NCI-H1436 treated with DMSO at 0.1 percent for 48 hours (cell line): ENCODE measurements at places on chromosomes 12 and 14.

DNA sequence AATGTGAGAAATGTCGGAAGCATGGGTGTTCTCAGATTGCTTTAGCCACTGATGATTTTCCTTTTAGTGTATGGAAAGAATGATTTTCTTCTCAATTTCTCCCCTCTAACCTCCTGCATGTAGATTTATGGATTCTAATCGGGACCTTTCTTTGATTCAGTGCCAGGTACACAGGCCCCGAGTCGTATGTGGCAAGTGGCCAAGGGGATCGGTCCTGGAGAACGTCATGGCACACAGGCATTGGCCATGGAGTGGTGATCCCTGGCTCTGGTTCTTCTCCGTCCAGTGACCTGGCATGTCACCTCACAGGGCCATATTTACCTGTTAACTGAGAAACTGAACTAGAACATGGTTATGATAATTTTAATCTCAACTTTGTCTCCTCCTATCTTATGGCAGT, 58.1 kb downstream of the ETV6 start:
- no peak for DNase-seq

GRCh38 chr14:77120771-77121743, 20.5 kb downstream of the ZDHHC22 start:
- DNase-seq: no peak

GRCh38 chr14:53458368-53458814, 305.3 kb upstream of the DDHD1 start:
- DNase-seq: no peak

- DNase-seq: no peak
Measured at GRCh38 chr14:61203081-61203753, 77.9 kb downstream of the TMEM30B start.

- DNase-seq: no peak
Measured at GRCh38 chr14:93686268-93686667, 102.0 kb downstream of the PRIMA1 start.

DNA sequence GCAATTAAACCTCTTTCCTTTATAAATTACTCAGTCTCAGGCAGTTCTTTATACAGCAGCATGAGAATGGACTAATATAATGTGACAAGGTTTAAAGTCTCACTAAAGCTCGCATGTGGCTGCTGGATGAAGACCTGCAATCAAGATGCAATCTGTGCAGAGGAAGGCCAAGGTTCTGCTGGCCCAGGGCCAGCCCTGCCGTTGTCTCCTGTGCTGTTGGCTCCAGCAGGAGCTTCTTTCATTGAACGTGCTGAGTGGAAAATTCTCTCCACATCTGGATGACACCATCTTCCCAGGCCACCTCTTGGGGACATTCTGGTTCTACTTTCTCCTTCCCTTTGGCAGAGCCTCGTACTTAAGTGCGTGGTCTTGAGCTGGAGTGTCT, 742.2 kb downstream of the VRK1 start:
- no peak for DNase-seq

DNA sequence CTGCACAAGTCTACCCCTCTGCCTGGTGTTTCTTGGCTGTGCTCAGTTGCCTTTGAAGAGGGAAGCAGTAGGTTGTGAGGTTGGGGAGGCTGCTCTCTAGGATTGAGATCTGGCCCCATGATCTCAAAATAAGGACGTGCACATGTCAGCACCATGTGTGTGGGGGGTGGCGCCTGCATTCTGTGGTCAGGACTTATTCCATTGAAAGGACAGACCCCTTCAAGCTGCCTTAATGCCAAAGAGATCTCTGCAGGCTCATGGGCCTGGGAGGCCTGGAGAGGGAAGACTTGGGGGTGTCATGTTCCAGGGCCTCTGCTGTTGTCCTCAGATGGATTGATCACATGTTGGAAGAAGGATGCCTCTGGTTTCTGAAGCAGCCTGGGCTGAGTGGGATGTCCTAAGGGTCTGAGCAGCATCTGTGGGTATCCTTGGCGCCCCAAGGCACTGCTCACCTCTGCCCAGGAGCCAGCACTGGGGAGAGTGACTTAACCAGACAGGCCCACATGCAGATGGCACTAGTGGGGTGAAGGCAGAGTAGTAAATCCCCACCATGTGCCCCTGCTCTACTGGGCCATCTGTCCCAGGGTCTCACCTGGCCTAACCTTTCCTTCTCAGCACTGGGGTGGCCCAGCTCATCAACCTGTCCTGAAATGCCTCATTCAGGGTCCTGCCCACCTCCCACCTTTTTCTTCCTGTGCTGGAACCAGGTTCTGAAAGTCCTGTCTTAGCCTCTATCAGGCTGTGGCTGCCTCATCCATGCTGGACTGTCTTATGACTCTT, 118.9 kb downstream of the ADGRD1 start:
- DNase-seq: no peak

- no peak for DNase-seq
Measured at GRCh38 chr12:43969882-43970281, 134.0 kb downstream of the TMEM117 start.

GRCh38 chr12:118055144-118055557, 5.8 kb downstream of the WSB2 start:
- DNase-seq: no peak

DNA sequence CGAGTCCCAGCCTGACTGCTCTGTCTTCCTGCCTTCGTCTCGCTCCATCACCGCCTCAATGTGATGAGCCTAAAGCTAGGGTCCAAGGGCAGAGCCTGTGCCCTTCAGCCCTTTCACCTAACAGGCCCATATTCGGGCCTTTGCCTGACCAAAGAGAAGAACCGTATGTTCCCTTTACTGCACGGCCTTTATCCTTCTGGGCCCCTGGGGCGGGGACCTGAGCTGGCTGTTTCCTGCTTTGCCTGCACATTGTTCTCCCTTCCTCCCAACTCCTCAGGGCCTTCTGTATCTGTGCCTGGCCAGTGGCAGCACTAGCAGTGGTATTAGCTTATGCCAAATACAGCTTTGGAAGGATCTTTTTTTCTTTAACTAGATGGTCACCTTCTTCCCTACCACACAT, 8.5 kb upstream of the MYL6B start:
- DNase-seq: no peak

GRCh38 chr14:101460986-101461750, 100.1 kb upstream of the DIO3 start:
- no peak for DNase-seq

GRCh38 chr14:49366416-49366815, 219.8 kb downstream of the RPS29 start:
- no peak for DNase-seq

DNA sequence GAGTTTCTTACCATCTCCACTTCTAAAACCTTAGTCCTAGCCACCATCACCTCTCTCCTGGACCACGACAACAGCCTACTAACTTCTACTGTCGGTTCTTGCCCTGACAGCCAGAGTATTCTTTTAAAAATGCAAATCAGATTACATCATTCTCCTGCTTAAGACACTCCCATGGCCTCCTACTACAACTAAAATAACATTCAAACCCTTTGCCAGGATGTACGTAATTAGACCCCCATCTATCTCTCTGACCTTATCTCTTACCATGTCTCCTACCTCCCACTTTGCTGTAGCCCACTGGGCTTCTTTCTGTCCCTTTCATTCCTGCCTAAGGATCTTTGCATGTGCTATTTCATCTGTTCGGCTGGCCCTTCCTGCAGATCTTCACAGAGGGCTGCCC, 27.6 kb downstream of the TRIM9 start:
- no peak for DNase-seq

- no peak for DNase-seq
Measured at GRCh38 chr12:11624116-11624515, 25.4 kb upstream of the ETV6 start.

GRCh38 chr12:7035463-7035862, 17.2 kb upstream of the LPCAT3 start:
- no peak for DNase-seq

DNA sequence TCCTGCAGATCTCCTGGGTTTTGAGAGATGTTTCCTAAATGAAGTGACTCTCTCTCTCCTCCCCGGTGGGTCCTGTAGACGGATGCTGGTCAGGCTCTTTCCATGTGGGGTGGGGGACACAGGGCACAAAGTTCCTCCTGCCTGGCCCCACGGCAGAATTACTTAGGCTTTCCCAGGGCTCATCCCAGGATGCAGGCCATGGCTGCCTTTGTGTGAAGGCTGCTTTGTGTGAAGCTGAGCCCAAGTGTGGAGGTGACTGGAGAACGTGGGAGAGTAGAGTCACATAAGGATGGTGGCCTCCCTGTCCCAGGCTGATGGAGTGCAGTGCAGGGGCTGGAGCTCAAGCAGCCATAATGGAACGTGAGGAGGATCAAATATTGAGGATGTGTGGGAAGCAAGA, 200.2 kb downstream of the ADGRD1 start:
- DNase-seq: no peak

GRCh38 chr12:131757111-131757510, 46.2 kb downstream of the SFSWAP start:
- DNase-seq: no peak

GRCh38 chr12:92253301-92253700, 107.7 kb upstream of the BTG1 start:
- DNase-seq: no peak

GRCh38 chr14:24726480-24726879, 92.5 kb upstream of the GZMB start:
- no peak for DNase-seq

DNA sequence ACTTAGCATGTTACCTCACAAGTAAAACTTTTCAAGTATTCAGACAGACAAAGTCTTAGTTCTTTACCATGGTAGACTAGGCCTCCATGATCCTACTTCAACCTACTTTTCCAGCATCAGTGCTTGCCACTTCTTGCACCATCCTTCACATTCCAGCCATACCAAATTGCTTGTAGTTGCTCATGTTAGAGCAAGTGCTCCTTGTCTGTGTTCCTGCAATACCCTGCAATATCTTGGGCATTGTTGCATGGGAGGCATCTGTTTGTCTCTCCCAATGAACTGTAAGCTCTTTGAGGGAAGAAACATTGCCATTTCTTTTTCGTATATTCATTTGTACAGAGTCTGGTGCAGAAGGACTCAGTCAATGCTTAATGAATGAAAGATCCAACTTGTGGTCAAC, 78.0 kb downstream of the SRGAP1 start:
- no peak for DNase-seq

GRCh38 chr14:33376510-33376909, 437.8 kb downstream of the NPAS3 start:
- DNase-seq: no peak

DNA sequence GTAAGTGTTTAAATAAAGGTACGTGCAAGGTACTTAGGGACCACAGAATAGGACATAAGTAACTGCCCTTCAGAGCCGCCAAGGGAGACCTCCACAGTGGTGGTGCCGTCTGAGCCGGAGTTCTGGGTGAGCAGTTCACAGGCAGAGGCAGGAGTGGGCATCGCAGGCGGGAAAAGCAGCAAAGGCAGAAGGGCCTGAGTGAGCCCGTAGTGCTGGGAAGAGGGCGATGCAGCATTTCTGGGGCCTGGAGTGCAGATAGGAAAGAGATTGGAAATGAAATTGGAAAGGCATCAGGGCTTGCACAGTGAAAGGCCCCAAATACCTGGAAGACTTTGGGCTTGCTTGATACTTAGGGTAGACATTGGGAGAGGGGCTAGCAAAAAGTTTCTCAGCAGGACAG, 32.9 kb downstream of the EVL start:
- DNase-seq: no peak

- DNase-seq: no peak
Measured at GRCh38 chr12:68673788-68674187, 13.0 kb upstream of the NUP107 start.

DNA sequence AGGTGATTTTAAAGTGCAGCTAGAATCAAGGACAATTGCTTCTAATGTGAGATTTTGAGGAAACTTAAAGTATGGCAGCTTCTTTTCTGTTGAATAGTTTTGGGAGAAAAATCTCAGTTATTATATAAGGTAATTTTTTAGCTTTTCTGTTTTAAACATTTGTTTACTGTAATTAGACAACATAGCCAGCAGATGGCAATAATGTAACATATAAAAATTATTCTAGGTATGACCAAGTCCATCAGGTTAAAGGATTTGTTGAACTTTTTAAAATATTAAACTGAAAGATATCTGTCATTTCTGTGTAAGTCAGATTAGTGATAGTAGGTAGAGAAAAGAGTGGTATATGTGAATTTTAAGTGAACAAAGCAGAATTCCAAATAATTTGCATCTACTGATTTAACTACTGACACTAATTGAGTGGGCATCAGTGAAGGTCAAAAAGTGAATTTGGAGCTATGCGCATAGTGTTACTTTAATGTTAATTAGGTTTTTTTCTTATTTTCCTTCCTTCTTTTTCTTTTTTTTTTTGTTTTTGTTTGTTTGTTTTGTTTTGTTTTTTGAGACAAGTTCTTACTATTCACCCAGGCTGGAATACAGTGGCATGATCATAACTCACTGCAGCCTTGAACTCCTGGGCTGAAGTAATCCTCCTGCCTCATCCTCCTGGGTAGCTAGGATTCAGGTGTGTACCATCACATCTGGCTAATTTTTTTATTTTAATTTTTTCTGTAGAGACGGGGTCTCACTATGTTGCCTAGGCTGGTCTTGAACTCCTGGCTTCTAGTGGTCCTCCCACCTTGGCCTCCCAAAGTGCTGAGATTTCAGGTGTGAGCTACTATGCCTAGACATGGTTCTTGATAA, 18.6 kb downstream of the PRORP start:
- DNase-seq: no peak

DNA sequence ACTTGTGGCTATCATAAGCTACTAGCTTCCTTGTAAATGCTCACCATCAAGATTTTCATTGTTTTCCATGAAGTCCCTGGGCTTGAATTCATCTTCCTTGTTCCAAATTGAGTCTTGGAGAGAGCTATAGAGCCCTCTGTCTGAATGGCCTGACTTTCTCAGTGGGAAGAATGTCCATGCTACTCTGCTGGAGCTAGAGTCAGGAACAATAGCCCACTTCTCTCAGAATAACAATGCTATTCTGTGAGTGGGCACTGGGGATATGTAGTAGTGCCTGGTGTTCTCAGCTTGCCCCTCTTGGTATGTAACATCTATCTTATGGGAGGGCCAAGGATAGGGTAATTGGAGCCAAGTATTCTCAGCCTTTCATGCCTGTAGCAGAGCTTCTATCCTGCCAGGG, 127.6 kb upstream of the TRHDE start:
- DNase-seq: no peak

DNA sequence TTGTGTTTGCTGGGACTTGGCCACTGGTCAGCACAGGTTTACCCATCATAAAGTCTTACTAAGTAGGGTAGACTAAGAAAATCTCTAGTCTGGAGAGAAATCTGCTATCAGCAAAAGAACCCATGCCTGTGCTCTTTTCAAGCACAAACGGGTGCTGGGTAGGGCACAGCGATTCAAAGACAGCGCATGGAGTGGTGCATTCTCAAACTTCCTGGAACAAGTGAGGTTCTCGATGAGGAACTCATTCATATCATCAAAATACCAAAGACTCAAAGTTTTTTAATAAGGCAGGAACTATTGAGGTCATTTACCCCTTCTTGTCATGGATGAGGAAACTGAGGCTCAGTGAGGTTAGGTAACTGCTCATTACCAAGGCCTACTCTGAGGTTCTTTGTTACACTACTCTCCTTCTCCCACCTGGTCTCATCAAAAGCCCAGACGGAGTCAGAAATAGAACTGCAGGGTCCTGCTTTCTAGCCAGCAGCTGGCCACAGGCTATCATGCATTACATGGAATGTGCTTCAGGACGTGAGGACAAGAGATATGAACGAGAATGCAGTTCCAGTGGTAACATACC, 390.3 kb downstream of the ZFP36L1 start:
- DNase-seq: no peak

GRCh38 chr14:76653875-76654572, 107.2 kb upstream of the VASH1 start:
- no peak for DNase-seq
